ENCODE measurements at places on chromosomes 5 and 9.
A peak's percentile ranks its signal among the peaks of the same experiment; 100 is the strongest.

DNA sequence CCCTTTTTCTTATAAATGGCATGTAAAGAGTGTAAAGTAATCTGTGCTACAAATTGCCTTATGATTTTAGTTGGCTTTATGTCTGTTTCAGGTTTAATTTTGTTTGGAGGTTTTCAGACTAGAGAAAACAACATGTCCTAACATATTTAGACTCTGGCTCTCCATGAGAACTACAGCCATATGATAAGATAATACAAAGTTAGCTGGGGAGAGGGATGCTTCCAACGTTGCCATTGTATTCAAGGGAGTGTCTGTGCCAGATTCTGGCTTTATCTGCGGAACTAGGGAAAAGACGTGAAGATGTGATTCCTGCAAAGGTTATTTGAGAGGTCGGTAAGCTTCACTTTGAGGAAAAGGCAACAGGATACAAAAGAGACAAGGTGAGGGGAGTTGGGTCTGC, 140.0 kb upstream of the OTULINL start:
- no peak for DNase-seq

- DNase-seq: no peak
Measured at GRCh38 chr5:17455942-17456341, 42.1 kb upstream of the TAF11L2 start.

- no peak for DNase-seq
Measured at GRCh38 chr5:38258319-38259061, at the start of gene EGFLAM. EGFLAM (plus strand) TSS chr5:38258559; CDS start chr5:38258755, 196 bp downstream.

DNA sequence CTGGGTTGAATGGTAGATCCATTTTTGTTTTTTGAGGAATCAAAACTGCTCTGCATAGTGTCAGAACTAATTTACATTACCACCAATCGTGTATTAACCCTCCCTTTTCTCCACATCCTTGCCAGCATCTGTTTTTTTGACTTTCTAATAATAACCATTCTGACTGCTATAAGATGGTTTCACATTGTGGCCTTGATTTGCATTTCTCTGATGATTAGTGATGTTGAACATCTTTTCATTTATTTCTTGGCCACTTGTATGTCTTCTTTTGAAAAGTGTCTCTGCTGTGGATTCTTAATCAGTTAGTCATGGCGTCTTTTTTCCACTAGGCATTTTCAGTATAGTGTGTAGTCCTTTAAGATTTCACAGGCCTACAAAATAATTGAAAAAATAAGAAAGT, 2144.3 kb upstream of the C9orf72 start:
- DNase-seq: no peak

DNA sequence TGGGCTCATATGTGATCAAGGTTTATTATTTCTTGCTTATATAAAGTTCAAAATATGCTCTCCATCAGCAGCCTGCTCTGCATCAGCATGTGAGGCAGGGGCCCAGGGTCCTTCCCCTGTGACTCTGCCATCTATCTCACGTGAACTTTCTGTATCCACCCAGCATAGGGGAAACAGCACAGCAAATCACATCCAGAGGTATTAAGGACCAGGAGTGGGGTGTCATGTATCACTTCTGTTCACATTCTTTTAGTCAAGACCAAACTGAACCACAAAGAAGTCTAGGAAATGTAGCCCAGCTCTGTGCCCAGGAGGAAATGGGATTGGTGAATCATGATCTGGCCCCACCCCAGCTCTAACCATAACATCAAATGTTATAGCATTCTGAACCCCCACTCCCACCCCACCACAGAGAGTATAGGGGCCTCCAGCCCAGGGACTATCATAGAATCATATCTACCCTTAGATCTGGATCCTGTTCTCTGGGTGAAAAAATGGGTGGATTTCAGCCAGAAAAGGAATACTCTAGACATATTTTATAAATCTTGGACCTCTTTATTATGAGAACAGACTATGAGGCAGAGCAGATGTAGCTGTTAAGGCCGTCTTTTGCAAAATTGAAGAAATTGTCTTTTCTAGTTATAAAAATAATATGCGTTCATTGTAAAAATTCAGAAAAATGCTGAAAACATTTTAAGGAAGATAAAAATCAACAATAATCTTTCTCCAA, 473.7 kb downstream of the ARHGEF28 start:
- no peak for DNase-seq

DNA sequence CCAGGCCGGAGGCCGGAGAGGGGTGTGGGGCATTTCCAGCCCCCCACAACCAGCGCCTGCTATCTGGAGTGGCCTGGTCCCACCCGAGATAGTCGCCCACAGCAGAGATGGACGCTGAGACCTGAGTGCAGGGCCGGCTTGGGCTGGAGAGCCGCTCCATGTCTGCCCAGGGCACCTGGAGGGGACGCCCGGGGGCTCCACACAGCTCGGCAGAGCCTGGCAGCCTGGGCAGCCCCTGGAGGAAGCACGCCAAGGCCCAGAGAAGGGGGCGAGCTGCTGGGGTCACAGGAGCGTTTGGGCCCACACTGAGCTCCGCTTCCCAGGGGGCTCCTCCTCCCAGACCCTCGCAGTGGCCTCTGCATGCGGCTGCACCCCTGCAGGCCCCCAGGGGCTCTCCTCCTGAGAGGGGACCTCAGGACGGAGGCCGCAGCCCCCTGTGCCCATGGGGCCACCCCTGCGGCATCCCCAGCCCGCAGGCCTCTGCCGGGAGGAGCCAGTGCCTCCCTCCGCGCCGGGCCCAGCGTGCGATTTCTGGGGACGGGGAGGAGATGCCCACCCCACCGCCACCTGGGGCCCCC, 42.2 kb upstream of the EGFL7 start:
- DNase-seq: no peak

- DNase-seq: no peak
Measured at GRCh38 chr5:104082754-104083153, 520.2 kb upstream of the NUDT12 start.

- no peak for DNase-seq
Measured at GRCh38 chr5:73678322-73678740, 52.3 kb downstream of the ARHGEF28 start.

- DNase-seq: peak; percentile 43
Measured at GRCh38 chr9:2414465-2414864, 207.1 kb upstream of the VLDLR start.
